Fibroblast of lung (primary cell): ENCODE measurements at places on chromosomes 7 and 10. TPM values are rescaled to one million over a fixed set of nuclear protein-coding genes. Genes with fewer than 3 reads are reported as not detected.

RAPGEF5 gene
- total RNA-seq, result 0.77 and 1.5 TPM in 2 replicates

CHAT gene
- total RNA-seq, result not detected in 2 replicates

TMEM273 gene
- 0.26 TPM in 1 of 2 replicates, not detected in the other for total RNA-seq

BRAT1 gene
- total RNA-seq, result 20.1 and 20.3 TPM in 2 replicates

ITIH5 gene
- total RNA-seq, result 12.4 and 49.3 TPM in 2 replicates

HYAL4 gene
- not detected in 2 replicates for total RNA-seq

CALML5 gene
- not detected in 2 replicates for total RNA-seq

OR2A12 gene
- total RNA-seq, result not detected in 2 replicates

ITGA8 gene
- 0.99 and 1.3 TPM in 2 replicates for total RNA-seq

NME8 gene
- total RNA-seq, result not detected in 2 replicates

CCL24 gene
- total RNA-seq, result not detected in 2 replicates

EPHB6 gene
- total RNA-seq, result 4.3 and 6.7 TPM in 2 replicates

ALOX5 gene
- total RNA-seq, result not detected in 2 replicates

C10orf88 gene
- total RNA-seq, result 13.1 and 25.1 TPM in 2 replicates

TRIM50 gene
- total RNA-seq, result not detected in 2 replicates

MRPS16 gene
- 58.3 and 62.3 TPM in 2 replicates for total RNA-seq
